ENCODE measurements at places on chromosomes 11 and 22. TPM values are rescaled to one million over a fixed set of nuclear protein-coding genes. Genes with fewer than 3 reads are reported as not detected.
A peak's percentile ranks its signal among the peaks of the same experiment; 100 is the strongest.

- no peak for DNase-seq
Observed at GRCh38 chr11:57432714-57433163, 5.8 kb upstream of the SLC43A3 start.

DNA sequence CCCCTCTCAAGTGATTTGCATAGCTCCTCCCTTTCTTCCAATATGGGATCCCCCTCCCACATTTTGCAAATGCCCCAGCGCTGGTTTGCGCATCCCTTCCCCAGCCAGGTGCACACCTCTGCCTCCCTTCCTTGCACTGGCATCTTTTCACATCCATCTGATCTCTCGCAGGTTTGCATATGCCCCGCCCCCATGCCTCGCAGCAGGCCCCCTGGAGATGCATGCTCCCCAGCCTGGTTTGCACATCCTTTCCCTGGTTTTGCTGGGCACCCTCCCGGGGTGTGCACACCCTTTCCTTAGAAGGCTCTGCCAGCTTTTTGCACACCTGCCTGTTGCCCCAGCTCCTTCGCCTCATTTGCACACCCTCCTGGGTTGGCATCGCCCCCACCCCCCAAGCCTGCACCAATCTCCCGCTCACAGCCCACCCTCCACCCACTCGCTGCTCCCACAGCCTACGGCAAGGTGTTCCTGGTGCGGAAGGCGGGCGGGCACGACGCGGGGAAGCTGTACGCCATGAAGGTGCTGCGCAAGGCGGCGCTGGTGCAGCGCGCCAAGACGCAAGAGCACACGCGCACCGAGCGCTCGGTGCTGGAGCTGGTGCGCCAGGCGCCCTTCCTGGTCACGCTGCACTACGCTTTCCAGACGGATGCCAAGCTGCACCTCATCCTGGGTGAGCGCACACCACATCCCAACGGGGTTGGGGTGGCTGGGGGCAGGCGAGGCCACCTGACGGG is 917 bp downstream of the RPS6KA4 start:
- no peak for DNase-seq

DNA sequence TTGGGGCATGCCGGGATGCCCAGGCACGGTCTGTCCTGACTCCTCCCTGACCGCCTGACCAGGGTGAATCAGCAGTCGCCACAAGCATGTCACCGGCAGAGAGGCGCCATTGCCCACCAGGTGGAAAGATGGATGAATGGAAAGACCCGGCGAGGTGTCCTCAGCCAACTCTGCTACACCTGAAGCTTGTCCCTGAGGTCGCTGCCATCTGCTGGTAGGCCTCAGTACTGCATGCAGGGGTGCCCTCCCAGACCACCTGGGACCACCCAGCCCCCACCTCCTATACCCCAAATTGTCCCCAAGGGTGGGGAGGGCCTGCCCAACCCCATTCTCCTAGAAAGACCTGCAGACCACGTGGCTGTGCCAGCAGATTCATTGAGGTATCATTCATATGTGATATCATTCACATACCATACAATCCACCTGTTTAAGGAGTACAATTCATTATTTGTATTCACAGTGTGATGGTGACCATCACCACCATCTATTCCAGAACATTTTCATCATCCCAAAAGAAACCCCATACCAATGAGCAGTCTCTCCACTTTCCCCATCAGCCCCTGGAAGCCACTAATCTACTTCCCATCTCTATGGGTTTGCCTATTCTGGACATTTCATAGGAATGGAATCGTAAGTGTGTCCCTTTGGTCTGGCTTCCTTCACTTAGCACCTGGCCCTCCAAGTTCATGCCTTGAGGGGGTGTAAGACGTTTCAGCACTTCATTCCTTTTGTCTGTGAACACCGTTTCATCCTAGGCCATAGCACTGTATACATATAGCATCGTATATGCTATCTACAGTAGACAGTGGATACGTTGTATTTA is 17.5 kb downstream of the FGF3 start:
- DNase-seq = peak; percentile 5

GRCh38 chr11:355581-356458 is 13.5 kb upstream of the B4GALNT4 start:
- DNase-seq = peak; percentile 83

DNA sequence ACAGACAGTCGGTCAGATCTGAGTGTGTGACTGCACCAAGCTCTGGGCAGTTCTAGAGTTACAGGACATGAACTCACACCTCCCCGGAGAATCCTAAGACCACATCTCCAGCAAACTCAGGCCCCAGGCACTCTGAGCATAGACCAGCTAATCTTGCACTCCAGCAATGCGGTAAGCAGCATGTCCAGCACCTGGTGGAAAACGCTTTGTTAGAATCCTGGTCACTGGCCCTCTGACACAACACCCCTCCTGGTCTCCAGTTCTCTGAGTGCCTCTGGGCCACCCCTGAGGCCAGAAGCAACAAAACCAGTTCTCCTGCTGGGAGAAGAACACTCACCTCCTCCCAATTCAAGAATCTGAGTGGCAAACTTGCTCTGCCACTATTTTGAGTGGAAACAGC is 82.7 kb upstream of the TMEM45B start:
- DNase-seq = no peak

GRCh38 chr11:119795231-119795630 is 66.2 kb upstream of the NECTIN1 start:
- no peak for DNase-seq

Gene EMID1
- 0.37 TPM for total RNA-seq

Gene IPO7
- 77.4 TPM for total RNA-seq

Data from Caki2 (cell line).